Lung (tissue), 17 donors: ENCODE measurements at places on chromosomes 1 and 21.

DNA sequence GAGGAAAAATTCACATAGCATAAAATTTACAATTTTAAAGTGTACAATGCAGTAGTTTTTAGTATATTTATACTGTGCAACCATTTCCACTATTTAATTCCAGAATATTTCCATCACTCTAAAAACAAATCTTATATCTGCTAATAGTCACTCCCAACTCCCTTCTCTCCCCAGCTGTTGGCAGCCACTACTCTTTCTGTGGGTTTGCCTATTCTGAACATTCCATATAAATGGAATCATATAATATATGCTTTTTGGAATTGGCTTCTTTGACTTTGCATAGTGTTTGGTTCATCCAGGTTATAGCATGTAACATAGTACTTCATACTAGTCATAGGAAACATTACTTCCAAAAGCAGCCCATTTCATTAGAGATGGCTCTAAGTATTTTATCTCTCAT lies 25.0 kb upstream of the TMEM39B start:
- peaks cover 40% of the 10 kb centered on the region for H3K36me3 ChIP-seq
- H3K4me3 ChIP-seq = no peak overlapping the region
- H3K4me1 ChIP-seq = no peaks in the 10 kb centered on the region
- no peak overlapping the region for H3K27ac ChIP-seq
- no peak for DNase-seq

GRCh38 chr21:31397030-31397429 lies 53.0 kb upstream of the TIAM1 start:
- H3K27me3 ChIP-seq = no peaks in the 10 kb centered on the region
- no peak for DNase-seq
- H3K36me3 ChIP-seq = no peaks in the 10 kb centered on the region
- no peak overlapping the region for H3K4me3 ChIP-seq
- peaks cover 25% of the 10 kb centered on the region for H3K4me1 ChIP-seq

DNA sequence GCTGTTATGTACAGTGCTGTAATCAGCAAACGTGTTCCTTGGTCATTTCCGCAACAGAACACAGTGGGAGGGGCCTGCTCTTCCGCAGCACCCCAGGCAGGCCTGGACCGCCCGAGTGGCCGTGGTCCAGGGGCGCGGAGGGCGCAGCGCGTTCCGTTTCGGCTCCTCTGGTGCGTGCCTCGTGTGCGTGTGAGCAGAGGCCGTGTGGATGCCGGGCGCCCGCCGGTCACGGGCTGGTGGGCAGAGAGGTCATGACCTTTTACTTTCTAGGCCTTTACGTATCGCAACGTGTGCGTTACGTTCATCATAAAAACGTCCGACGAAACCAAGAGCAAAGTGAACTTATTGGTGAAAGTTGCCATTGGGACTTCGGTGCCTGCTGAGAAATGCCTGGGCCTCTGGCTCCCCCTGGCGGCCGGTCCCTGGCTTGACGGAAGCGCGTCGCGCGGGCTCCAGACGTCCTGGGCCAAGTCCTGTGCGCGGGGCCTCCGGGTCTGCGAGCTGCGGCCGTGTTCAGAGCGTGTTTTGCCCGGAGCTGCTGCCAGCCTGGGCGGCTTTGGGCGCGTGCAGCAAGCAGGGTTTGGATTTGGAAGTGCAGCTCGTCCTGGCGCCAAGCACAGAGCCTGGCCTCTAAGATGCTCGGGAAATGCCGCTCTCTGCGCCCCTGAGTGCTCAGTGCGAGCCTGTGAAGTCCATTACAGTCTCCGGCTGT lies 34.4 kb downstream of the COL18A1 start:
- H3K4me1 ChIP-seq = peaks cover 14% of the 10 kb centered on the region
- peak; percentile 86 for DNase-seq
- H3K36me3 ChIP-seq = no peaks in the 10 kb centered on the region
- H3K27me3 ChIP-seq = no peaks in the 10 kb centered on the region
- H3K4me3 ChIP-seq = no peak overlapping the region

GRCh38 chr1:197917805-197918651 lies 856 bp downstream of the LHX9 start:
- peak overlapping the region; percentile 4 for H3K27ac ChIP-seq
- H3K4me3 ChIP-seq = peak overlapping the region; percentile 19
- peaks cover 99% of the 10 kb centered on the region for H3K27me3 ChIP-seq
- H3K4me1 ChIP-seq = peaks cover 10% of the 10 kb centered on the region
- DNase-seq = no peak
